ENCODE measurements at places on chromosomes 11 and 22.

GRCh38 chr22:27723708-27724107, 77.8 kb downstream of the MN1 start:
- DNase-seq: no peak

DNA sequence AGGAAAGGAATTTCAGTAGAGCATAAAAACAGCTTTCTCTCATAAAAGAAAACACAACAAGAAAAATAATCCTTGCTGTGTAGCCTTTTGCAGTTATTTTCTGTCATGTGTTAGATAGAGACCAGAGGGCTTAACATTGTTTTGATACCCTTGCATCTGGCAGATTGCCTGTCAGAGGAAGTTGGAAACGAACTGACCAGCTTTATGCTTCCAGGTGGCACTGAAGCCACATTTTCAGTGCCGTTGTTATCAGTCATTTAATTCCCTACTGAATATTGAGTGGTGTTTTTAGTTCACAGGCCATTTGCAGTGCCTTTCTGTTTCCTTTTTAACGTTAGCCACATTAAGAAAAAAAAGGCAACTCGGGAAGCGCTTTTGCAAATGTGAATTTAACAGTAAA, 21.5 kb upstream of the RAG2 start:
- no peak for DNase-seq

DNA sequence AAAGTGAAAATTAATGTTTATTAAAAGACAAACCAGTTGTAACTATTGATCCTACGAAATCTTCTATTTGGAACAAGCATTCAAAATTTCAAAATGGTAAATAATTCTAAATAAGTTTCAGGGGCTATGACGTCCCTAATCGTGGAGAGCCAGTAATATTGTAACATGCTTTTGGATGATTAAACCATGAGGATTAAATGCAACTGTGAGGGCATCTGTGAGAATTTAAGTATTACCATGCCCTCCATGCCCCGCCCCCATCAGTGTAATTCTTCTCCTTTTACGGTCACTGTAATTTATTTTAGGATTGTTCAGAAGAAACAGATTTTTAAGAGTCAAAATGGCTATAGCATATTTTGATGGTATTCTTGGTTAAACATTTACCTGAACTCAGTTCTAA, 133.2 kb downstream of the APOL5 start:
- no peak for DNase-seq

GRCh38 chr11:130441719-130442118, 6.7 kb upstream of the ADAMTS15 start:
- no peak for DNase-seq

DNA sequence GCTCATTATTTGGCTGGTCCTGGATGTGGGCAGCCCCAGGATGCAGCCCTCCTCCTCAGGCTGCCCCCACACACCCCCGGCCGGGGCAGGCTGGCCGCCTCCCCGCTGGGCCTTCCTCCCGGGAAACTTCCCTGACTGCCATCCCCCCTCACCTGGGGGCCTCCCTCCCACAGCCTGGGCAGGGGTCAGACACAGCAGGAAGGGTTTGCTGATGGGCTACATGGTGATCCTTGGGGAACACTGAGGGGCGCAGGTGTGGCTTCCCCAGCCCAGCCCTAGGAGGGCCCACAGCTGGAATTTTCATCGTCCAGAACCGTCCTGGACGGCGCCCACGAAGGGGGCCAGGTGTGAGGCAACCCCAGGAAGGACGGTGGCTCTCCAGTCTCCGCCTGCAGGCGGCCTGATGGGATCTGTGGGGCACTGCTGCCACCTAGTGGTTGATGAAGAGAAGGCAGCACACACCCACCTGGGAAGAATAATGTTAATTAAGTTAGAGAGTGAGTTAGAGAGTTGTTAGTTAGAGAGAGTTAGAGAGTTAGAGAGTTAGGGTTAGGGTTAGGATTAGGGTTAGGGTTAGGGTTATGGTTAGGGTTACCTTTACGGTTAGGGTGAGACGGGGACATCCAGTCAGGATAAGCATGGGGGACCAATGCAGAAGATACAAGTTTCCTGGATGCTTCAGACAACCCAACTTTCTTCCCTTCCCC, 75.9 kb upstream of the PRR5 start:
- DNase-seq: peak; percentile 72

DNA sequence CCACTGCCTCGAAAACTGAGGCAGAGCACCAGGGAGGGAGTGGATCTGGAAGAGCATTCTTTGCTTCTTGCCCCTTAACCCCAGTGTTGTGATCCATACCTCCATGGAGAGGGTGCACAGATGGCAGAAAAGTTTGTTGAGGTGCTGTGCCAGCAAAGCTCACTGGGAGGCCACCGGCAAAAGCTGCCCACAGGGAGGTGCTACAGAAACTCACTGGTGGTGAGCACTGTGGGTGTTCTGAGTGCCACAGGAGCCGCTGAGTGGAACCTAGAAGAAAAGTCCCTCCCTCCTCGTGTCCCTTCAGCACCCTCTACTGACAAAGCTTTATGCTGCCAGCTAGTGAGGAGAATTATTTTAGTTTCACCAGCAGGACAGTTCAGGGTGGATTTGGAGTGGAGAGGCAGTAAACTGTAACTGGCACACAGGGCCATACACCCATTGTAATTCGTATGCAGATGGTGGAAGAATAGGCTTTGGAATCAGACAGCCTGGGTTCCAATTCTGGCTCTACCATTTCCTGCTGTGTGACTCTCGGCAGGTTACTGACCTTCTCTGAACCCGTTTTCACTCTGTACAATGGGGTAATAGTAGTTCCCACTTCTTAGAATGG, 84.6 kb downstream of the SWAP70 start:
- DNase-seq: no peak

DNA sequence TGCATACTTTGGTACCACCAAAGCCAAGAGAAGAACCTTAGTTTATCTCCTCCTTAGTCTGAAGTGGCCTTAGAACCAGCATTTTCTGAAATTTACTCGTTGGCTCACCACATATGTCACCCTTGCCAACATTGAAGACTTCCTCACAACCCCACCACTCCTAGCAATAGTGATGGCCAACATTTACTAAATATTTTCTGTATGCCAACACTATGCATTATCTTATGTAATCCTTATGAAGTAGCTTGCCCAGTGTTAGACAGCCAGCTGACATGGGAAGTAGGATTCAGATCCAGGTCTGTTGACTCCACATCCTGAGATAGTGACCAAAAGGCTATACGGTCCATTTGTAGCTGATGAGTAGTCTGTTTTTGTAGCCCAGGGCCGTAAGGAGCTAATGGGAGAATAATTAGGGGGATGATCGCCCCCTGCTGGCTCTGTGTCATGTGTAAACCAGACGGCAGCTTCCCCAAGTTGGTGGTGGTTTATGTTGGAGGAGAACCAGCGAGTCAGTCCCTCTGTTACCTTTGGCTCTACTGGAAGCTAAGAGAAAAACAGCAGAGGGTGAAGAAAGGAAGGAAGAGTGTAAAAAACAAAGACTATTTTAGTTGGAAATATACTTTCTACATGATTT, 120.5 kb upstream of the RASSF10 start:
- peak; percentile 66 for DNase-seq

DNA sequence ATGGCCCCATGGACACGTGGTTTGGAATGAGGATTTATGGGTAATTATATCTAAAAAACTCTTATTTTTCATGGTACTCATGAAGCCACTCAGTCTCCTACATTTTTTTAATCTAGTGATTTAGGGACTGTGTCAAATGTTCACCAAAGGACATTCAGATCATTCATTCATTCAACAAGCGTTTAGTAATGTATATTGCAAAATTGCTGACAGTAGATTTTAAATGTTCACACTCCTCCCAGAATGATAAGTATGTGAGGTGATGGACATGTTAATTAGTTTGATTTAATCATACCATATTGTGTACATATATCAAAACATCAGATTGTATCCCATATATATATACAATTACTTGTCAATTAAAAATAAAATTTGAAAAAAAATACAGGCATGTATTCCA, 40.8 kb upstream of the E2F8 start:
- no peak for DNase-seq

- no peak for DNase-seq
Measured at GRCh38 chr22:41917903-41918791, 3.3 kb upstream of the SHISA8 start.

DNA sequence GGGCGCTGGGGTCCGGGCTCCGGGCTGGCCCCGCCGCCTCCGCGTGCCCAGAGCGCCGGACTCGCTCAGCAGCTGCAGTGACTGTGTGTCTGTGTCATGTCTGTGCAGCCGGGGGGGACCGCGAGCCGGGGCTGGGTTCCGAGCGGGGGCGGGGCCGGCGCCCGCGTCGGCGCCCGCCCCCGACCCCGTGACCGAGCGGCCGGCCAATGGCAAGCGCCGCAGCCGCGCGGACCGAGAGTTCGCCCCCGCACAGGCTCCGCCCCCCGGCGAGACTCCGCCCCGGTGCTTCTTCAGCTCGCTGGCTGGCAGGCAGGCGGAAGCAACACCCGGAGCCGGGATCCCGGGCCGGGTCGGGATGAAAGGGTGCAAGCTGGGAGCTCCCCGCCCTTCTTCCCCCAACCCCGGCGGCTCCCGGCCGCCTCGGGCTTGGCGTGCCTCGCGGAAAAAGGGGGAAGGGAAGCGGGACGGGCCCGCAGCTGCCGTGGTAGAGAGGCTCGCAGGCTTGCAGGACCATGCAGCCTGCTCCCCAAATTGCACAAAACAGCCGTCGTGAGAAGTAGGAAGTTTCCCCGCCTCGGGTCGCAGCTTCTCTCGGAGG, 750 bp upstream of the LARGE1 start:
- DNase-seq: peak; percentile 56

GRCh38 chr11:81190546-81190945, 1543.1 kb downstream of the FAM181B start:
- DNase-seq: no peak

DNA sequence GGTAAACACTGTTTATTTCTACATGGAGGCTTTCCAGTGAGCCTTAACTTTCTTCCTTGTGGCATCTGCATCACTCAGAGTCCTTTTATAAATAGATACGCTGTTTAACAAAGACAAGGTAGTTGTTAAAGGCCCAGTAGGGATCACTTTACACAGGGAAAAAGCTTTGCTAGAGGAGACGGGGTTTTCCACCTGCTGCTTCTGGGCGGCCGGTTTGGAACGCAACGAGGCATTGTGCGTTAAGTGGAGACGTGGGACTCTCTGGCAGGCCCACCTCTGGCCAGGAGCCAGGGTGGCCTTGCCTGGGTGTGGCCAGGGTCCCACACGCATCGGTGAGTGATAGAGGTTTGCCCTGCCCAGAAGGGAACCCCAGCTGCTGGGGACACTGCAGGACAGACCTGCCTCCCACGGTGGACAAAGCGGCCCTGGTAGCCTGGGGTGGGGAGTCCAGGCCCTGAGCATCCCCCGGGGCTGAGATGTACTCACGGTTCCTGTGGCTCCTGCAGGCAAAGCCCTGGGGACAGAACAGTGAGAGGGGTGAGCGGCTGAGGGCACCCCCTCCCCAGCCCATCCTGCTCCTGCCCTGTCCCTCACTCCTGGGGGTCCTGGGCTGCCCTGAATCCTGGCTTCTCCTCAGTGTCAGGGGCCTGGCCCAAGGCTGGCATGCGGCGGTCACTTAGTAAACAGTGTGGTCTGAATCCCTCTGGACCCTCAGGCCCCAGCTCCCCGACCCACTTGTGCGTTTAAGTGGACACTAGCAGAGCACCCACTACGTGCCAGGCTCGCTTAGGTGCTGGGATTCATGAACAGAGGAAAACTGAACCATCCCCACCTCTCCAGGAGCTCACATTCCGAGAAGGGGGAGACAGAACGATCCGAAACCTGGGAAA, 4.2 kb downstream of the IL17REL start:
- no peak for DNase-seq

DNA sequence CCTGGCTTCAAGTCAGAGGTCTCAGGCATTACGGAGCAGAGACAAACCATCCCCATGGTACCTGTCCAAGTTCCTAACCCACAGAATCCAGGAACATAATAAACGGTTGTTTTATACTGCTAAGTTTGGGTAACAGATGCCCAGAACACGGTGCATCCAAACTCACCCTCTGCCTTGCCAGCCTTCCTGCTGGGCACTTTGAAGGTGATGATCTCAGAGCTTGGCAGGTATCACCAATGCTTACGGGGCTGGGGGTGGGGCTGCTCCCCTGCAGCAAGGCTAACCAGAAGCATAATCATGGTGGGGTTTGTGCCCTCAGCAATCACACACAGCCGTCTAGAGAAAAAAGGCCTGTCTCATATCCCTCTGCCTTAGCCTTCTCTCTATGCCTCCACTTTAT, 27.1 kb downstream of the DKK3 start:
- DNase-seq: no peak

DNA sequence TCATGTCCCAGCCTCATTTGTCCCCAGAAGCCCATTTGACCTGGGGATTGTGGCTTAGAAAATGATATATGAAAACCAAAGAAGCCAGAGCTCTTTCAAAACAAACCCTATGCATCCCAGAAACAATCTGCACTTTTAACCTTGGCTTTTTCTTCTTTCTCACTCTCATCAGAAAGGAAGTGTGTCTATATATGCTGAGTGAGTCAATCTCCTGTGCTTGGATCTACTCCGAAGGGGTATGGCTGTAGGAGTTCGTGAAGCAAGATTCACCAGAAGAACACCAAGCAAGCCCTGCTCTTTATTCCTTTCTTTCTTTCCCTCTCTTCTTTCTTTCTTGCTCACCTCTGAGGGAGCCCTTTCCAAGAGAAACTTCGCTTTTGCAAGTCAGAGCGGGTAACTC, 636 bp downstream of the PAMR1 start:
- DNase-seq: no peak

GRCh38 chr11:33897761-33898375, 6.0 kb upstream of the LMO2 start:
- no peak for DNase-seq

DNA sequence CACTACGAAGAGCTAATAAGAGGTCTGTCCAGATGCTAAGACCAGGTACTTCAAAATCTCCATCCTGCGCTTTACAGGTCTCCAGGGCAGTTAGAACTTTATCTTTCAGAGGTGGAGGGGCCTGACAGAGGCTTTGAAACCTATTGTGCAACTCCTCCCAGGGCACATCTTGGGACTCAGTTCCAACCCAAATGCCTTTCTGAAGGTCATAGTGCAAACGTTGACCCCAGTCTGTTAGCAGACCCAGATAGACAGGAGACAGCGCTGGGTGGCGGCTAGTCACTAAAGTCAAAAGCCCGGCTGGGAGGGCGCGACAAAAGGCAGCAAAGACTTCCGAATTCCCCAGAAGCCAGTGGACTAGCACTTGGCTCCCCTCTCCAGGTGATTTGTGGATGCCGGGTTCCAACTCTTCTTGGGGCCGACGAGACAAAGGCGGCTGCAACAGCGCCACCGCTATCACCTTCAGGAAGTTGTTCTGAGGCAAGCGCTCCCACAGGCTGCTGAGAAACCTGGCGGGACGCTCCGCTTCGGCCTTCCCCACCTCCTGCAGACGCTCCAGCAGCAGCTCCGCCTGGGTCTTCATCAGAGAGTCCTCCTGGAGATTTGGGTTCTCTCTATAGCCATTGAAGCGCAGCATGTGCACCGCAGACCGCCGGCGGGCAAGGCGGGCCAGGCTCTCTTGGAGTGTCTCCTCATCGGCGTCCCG, 728 bp downstream of the FANCF start:
- DNase-seq: peak; percentile 46

Measured in T-helper 9 cell (primary cell).